ENCODE measurements at places on chromosomes 13 and 19.

- DNase-seq, result peak; percentile 9
Measured at GRCh38 chr19:14830702-14831101, 4.3 kb downstream of the OR7A5 start.

DNA sequence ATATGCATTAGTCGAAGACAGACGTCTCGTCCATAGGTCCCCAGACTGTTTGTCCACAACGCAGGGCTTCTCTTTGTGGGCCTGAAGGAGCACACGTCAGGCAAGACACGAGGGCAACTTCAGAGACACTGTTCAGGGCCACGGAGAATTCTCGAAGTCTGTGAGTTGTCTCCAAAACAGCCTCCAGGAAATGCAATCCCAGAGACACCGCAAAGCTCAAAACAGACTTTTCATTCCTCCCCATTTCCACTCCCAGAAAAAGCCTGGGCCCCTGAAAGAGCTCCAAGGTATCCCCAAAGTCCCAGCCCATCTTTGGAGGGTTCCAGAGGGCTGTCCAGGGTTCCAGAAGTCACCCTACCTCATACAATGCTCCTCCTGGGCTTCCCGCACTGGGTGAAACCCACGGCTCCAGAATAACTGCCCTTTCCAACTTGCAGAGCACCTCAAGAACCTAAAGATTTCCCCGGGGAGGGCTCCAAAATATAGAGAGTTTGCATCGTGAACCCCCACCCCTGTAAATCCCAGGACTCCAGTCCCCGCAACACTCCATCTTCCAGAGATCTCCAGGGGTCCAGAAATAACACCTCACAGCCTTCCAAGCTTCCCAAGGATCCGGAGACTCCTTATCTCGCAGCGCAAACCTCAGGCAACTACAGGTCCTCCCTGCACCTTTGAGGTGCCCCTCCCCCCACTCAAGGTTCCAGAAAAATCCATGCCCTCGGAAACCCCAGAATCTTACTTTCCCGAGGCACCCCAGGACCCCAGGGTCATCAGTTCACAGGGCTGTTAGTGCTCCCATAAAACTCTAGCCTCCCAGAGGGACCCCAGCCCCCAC lies 687 bp upstream of the FTL start:
- no peak for DNase-seq

DNA sequence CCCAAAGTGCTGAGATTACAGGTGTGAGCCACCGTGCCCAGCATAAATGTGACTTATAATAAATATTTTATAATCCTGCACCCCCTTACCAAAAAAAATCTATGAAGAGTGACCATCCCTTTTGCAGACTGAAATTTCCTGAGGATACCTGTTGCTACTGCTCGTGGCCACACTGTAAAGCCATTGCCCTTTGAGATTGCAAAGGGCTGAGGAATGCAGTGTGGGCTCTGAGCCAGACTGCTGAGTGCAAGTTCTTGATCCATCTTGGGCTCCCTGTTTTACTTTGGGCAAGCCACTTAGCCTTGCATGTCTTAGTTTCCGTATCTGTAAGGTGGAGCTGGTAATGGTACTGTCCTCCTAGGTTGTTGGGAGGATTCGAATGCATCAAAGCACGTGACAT lies 23.4 kb downstream of the SIPA1L3 start:
- DNase-seq, result no peak

DNA sequence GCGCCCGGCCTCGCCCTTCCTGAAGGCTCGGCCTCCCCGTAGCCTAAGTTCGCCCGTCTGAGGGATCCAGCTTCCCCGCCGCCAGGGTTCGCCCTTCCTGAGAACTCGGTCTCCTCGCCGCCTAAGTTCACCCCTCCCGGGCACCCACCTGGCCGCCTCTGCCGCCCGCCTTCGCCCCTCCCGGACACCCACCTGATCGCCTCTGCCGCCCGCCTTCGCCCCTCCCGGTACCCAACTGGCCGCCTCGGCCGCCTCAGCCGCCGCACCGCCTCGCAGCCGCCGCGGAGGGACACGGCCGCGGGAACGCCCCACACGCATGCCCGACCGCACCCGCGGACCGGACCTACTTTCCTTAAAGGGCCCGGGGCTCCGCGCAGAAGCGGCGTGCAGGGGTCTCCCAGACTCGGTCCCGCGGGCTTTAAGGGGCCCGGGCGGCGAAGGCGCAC lies at the start of gene MOB3A:
MOB3A (minus strand) TSS at position 293 of the 446 bp plus-strand sequence. CDS start 17,766 bp downstream, outside the sequence.
- DNase-seq, result no peak

- no peak for DNase-seq
Measured at GRCh38 chr19:38933544-38933943, 2.8 kb downstream of the MRPS12 start.
